ENCODE measurements at places on chromosomes 7 and 10. TPM values are rescaled to one million over a fixed set of nuclear protein-coding genes. Genes with fewer than 3 reads are reported as not detected.

Gene CALML5
- 3,135 TPM for total RNA-seq

Gene CUEDC2
- 25.0 TPM for total RNA-seq

Gene ERVW-1
- not detected for total RNA-seq

Gene EGR2
- total RNA-seq, result 39.0 TPM

Gene ANKRD22
- 29.8 TPM for total RNA-seq

Gene IFIT1B
- not detected for total RNA-seq

Gene LRRC4
- 0.16 TPM for total RNA-seq

Gene RRP12
- 48.1 TPM for total RNA-seq

Gene ODAD2
- 0.23 TPM for total RNA-seq

Gene FBXL13
- total RNA-seq, result 0.73 TPM

Gene PLAC9
- 6.4 TPM for total RNA-seq

Gene OR2A42
- total RNA-seq, result not detected

Gene AOAH
- total RNA-seq, result 1.1 TPM

Gene AQP1
- total RNA-seq, result 139 TPM

Gene STRIP2
- 0.23 TPM for total RNA-seq

Gene CLCN1
- total RNA-seq, result 0.64 TPM

Gene ASB10
- not detected for total RNA-seq

Gene OGDHL
- 0.18 TPM for total RNA-seq

Gene IDI2
- not detected for total RNA-seq
